Urothelium cell line (cell line): ENCODE measurements at places on chromosomes 4 and X.

- no peak for DNase-seq
These were observed 70.9 kb downstream of the HTT start for GRCh38 chr4:3145234-3145924.

GRCh38 chr4:25847329-25847728 lies 15.5 kb downstream of the SEL1L3 start:
- DNase-seq: no peak

DNA sequence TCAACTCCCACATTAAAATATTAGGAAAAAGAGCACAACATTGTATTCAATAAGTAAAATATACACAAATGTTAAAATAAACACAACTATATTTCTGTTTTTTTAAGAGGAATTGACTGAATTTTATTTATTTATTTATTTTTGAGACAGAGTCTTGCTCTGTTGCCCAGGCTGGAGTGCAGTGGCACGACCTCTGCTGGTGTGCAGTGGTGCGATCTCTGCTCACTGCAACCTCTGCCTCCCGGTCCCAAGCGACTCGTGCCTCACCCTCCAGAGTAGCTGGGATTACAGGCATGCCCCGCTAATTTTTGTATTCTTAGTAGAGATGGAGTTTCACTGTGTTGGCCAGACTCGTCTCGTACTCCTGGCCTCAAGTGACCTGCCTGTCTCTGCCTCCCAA lies 31.4 kb downstream of the TEX13A start:
- DNase-seq: no peak

DNA sequence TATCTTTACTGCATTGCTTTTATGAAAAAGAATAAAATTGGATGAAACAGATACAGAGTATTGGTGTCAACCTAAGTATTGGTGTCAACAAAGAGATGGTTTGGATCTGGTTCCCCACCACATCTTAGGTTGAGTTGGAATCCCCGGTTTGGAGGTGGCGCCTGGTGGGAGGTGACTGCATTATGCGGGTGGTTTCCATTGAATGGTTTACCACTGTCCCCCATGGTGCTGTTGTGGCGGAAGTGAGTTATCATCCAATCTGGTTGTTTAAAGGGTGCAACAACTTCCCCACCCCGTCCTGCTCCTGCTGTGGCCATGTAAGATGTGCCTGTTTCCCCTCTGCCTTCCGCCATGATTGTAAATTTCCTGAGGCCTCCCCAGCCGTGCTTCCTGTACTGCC lies 52.8 kb upstream of the CD99 start:
- no peak for DNase-seq
